ENCODE measurements at places on chromosomes 4 and X.

GRCh38 chrX:81316163-81316562 lies 114.3 kb downstream of the SH3BGRL start:
- no peaks in the 10 kb centered on the region for H3K4me1 ChIP-seq
- DNase-seq, result peak; percentile 50
- H3K27ac ChIP-seq, result no peak overlapping the region
- no peak overlapping the region for H3K4me3 ChIP-seq
- H3K27me3 ChIP-seq, result no peaks in the 10 kb centered on the region

DNA sequence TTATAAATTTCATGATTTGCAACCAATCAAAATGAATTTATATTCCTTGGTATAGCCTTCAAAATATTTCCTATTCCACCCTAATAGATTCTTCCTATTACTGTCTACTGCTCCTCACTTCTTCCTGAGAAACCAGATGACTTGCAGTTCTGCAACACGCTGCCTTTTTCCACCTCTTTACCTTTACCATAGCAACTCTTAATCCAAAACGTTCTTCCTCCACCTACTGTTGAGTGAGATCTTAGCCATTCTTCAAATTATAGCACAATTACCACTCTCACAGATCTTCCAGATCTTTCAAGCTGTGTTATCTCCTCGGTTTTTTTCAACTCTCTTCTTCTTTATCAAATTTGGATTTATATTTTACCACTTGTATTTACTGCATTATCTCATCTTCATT lies 289.8 kb downstream of the ADGRL3 start:
- DNase-seq, result no peak
- H3K4me3 ChIP-seq, result no peak overlapping the region
- H3K27ac ChIP-seq, result no peak overlapping the region
- H3K27me3 ChIP-seq, result no peaks in the 10 kb centered on the region
- no peaks in the 10 kb centered on the region for H3K36me3 ChIP-seq

DNA sequence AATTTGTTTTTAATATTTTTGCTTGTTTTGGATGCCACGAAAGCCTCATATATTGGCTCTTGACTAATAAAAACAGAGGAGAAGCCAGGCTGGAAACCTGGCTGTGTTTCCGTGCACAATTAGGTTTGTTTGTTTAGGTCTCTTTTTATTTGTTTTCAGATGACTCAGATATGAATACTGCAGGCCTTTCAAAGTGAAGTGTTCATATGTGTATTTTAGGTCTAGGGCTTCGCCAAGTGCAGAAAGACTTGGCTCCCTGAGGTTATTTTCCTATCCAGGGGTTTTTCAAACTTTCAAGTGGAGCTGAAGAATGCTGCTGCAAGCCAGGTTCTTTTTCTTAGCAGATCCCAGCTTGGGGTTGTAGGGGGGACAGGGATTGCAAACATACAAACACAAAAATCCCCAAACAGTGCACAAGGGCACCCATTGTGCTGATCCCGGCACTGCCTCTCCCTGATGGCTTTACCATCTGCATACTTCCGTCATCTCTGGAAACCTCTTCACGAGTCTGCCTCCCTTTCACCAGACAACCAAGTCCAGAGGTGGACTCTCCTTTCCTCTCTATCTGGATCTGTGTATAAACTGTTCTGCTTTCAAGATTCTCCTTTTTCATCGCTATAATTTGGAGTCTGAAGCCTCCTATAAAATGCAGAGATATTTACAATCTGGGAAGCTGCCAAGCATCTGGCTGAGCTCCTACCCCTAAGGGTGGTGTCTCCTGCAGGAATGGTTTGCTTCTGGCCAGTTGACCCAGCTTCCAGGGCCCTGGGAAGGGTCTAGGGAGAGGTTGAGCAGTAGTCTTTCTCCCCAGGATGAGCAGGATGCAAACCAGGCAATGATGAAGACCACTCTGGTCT lies 108.6 kb downstream of the SMIM20 start:
- H3K4me3 ChIP-seq, result peak overlapping the region; percentile 27
- H3K27me3 ChIP-seq, result no peaks in the 10 kb centered on the region
- no peaks in the 10 kb centered on the region for H3K36me3 ChIP-seq
- peak; percentile 79 for DNase-seq
- peak overlapping the region; percentile 66 for H3K27ac ChIP-seq
- peaks cover 19% of the 10 kb centered on the region for H3K4me1 ChIP-seq

GRCh38 chrX:23953908-23954269 lies 46.1 kb downstream of the CXorf58 start:
- H3K4me3 ChIP-seq, result no peak overlapping the region
- no peaks in the 10 kb centered on the region for H3K4me1 ChIP-seq
- H3K27ac ChIP-seq, result no peak overlapping the region
- H3K36me3 ChIP-seq, result no peaks in the 10 kb centered on the region

DNA sequence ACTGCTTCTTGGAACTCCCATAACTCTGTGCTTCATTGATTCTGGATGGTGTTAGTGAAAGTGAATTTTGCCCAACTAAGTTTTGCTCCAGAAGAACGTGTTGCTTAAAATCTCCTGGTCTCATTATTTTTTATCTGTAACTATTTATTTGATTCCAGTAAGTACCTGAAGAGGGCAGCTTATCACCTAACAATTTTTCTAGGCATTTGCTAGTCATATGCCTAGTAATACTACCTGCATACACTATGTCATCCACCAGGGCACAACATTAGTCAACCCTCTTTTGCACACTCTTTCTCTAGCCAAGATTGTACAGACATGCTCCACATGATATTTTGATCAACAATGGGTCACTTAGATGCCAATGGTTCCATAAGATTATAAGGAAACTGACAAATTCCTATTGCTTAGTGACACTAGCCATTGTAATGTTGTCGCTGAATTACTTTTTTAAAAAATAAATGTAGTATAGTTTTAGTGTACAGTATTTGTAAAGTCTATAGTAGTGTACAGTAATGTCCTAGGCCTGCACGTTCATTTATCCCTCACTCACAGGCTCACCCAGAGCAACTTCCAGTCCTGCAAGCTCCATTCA lies 499.9 kb upstream of the AADAT start:
- peak; percentile 14 for DNase-seq
- no peak overlapping the region for H3K4me3 ChIP-seq
- no peak overlapping the region for H3K27ac ChIP-seq
- no peaks in the 10 kb centered on the region for H3K27me3 ChIP-seq
- no peaks in the 10 kb centered on the region for H3K36me3 ChIP-seq

- H3K27me3 ChIP-seq, result no peaks in the 10 kb centered on the region
- DNase-seq, result no peak
- no peaks in the 10 kb centered on the region for H3K36me3 ChIP-seq
- no peak overlapping the region for H3K27ac ChIP-seq
- H3K4me1 ChIP-seq, result no peaks in the 10 kb centered on the region
Measured at GRCh38 chrX:152614791-152615190, 22.9 kb upstream of the GABRQ start.

DNA sequence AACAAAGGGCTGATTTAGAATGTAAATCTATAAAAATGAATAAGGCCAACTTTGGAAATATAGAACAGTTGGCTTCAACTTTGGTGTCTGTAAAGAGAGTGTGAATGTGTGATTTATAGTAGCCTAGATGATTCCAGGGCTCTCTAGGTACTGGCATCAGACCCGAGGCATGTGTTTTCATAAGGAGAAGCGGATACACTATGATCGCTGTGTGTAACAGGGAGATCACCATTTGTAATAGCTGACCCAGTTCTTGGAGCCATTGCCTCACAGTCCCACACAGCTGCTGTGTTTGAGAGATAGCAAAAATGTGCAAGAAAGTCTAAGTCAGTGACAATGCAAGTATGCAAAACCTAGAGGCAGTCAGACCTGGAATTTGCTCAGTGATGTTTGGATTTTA lies 135.1 kb downstream of the REPS2 start:
- no peaks in the 10 kb centered on the region for H3K36me3 ChIP-seq
- no peak overlapping the region for H3K27ac ChIP-seq
- H3K4me3 ChIP-seq, result no peak overlapping the region
- H3K27me3 ChIP-seq, result no peaks in the 10 kb centered on the region
- no peak for DNase-seq

DNA sequence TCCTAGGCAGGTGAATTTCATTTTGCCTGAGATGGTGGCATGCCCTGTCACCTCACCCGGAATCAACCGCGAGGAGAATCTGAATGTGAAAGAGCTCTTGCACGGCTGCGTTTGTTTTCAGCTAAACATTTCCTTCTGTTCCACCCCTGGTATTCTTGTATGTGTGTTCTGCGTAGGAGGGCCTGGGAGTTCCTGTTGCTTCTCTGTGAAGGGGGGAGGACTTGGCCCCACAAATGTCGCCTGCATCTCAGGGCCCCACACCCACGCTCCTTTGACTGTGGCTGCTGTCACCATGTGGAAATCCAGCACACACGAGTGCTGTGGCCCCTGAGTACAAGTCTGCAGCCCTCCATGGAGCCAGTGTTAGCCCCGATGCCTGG lies 45.8 kb upstream of the CLCN4 start:
- no peak for DNase-seq
- H3K4me1 ChIP-seq, result peaks cover 5% of the 10 kb centered on the region
- peaks cover 3% of the 10 kb centered on the region for H3K36me3 ChIP-seq
- no peak overlapping the region for H3K4me3 ChIP-seq

DNA sequence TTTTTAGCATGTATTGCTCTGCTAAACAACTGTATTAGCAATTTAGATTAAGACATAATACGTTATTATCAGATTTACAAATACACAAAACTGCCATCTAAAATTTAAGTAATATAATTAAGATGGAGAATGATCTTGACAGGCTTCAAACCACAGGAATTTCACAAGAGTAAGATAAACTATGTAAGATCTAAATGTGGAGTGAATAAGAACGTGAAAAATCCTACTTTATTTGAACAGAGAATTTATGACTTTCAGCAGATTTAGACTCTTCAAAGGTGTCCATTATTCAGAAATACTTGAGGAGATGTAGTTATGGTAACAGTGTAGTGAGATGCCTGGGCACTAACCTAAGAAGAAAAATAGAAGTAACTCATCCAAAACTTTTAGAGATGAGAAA lies 73.2 kb downstream of the SLC4A4 start:
- H3K27ac ChIP-seq, result no peak overlapping the region
- peak; percentile 13 for DNase-seq
- H3K36me3 ChIP-seq, result no peaks in the 10 kb centered on the region

GRCh38 chrX:56791456-56791855 lies 62.4 kb downstream of the NBDY start:
- no peak for DNase-seq
- H3K27me3 ChIP-seq, result no peaks in the 10 kb centered on the region
- H3K36me3 ChIP-seq, result no peaks in the 10 kb centered on the region
- no peak overlapping the region for H3K27ac ChIP-seq

GRCh38 chr4:81898862-81899504 lies 427.3 kb upstream of the RASGEF1B start:
- H3K4me3 ChIP-seq, result no peak overlapping the region
- no peaks in the 10 kb centered on the region for H3K27me3 ChIP-seq
- no peaks in the 10 kb centered on the region for H3K4me1 ChIP-seq
- H3K36me3 ChIP-seq, result no peaks in the 10 kb centered on the region
- no peak for DNase-seq
- no peak overlapping the region for H3K27ac ChIP-seq

- H3K4me3 ChIP-seq, result peak overlapping the region; percentile 87
- H3K27me3 ChIP-seq, result no peaks in the 10 kb centered on the region
- peak; percentile 66 for DNase-seq
- H3K36me3 ChIP-seq, result no peaks in the 10 kb centered on the region
Measured at GRCh38 chr4:143558823-143559756, 45.6 kb downstream of the SMARCA5 start.

DNA sequence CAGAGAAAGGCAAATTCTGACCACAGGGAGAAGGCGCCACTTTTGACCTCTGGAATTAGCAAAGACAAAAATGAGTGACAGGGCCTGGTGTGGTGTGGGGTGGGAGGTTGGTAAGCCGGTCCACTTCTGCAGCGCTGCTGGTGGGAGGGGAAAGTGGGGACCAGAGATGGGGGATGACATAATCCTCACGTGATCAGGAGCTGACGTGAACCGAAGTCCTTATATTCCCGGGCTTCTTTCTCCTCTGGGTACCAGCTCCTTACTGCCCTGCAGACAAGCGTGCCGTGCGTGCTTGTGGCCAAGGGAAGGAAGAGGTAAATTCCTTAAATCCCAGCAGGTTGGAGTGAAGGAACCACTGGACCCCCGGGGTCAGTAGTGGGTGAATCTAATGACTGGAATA lies at the start of gene TCEAL7:
TSS of gene TCEAL7 (plus strand) at position 249 of the 400 bp plus-strand sequence. CDS start 1,165 bp downstream, outside the sequence.
- no peak within 1 kb of the TSS for H3K27ac ChIP-seq
- no peaks in the 10 kb centered on the region for H3K4me1 ChIP-seq
- H3K36me3 ChIP-seq, result no peaks in the 10 kb centered on the region

DNA sequence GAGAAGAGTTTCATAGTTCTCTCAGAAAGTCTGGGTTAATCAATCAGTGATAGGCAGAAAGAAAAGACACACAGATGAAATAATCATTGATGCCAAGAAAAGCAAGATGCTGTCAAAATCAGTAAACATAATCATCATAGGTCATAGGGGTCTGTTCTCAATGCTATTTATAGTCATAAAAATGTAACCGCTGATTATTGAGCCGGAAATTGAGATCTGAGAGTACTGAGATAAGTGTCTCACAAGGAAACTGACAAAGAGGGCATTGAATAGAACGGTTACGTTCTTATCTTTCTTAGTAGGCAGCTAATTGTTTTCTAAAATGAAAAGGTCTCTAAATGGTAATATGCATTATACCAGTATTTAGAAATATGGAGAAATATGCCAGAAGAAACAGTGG lies 1686.1 kb upstream of the AGA start:
- DNase-seq, result no peak
- H3K4me1 ChIP-seq, result no peaks in the 10 kb centered on the region
- H3K36me3 ChIP-seq, result no peaks in the 10 kb centered on the region
- no peak overlapping the region for H3K4me3 ChIP-seq
- no peaks in the 10 kb centered on the region for H3K27me3 ChIP-seq
